ENCODE measurements at places on chromosomes 1 and 21.

DNA sequence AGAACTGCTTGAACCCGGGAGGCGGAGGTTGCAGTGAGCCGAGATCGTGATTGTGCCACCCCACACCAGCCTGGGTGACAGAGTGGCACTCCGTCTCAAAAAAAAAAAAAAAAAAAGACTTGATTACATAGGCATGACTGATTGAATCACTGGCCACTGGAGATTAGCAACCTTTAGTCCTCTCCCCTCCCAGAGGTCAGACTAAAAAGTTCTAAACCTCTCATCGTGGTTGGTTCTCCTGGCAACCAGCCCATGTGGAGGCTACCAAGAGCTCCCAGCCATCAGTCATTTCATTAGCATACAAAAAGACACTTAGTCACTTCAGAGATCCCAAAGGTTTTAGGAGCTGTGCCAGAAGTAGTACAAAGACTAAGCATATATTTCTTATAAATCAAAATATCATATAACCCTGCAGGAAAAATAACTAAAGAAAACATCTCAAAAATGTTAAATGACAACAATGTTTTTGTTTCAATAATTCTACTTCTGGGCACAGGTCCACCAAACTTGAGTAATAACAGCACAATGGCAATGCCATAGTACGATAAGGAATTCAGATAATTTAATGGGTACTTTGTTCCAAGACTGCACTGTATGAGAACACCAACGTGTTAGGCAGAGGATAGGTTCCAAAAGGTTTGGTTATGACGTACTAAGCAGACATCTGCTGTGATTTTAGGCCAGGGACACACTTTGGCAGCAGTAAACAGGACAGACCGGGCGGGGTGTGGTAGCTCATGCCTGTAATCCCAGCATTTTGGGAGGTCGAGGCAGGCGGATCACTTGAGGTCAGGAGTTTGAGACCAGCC, 18.1 kb downstream of the USP48 start:
- no peak for DNase-seq

DNA sequence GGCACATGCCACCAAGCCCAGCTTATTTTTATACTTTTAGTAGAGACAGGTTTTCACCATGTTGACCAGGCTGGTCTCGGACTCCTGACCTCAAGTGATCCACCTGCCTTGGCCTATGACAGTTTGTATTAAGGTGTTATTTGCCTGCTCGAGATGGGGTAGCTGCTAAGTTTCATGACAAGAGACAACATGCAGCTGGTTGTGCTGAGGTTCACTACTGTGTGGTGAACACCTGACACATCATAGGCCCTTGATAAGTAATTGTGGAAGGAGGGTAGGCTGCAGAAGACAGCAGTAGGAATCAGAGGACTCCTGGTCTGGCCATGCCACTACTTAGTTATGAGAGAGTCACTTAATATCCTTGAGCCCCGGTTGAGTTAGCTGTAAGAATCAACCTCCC, 46.2 kb downstream of the PLPP3 start:
- no peak for DNase-seq

- no peak for DNase-seq
These were observed 35.5 kb upstream of the RABGAP1L start for GRCh38 chr1:174123843-174124242.

GRCh38 chr21:34916446-34916845, 132.7 kb downstream of the RUNX1 start:
- no peak for DNase-seq

DNA sequence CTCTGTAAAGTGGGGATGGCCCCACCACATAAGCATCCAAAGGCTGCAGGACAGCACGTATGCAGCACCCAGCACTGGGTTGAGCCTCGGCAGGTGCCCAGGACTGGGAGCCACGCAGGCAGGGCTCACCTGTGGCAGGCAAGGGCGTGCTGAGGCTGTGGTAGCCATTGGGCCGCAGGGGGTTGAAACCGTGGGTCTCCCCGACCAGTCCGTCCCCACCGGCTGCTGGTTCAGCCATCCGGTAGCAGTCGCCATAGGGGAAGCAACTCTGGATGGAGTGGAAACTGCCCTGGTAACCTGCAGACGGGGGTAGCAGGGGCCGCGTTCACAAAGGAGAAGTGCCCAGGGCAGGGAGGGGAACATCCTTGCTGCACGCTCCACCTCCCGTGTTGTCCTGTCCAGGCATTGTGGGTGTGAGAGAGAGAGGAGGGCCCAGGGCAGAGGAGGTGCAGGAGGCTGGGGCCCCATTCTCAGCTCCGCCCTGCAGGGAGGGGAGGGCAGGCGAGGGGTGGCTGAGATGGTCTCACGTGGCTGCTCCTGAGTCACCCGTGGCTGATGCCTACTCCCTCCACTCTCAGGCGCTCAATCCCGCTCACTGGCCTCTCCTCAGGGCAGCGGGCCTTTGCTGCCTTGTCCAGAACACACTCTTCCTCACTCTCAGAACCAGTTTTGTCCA, 49.9 kb downstream of the DMRTB1 start:
- DNase-seq = no peak

DNA sequence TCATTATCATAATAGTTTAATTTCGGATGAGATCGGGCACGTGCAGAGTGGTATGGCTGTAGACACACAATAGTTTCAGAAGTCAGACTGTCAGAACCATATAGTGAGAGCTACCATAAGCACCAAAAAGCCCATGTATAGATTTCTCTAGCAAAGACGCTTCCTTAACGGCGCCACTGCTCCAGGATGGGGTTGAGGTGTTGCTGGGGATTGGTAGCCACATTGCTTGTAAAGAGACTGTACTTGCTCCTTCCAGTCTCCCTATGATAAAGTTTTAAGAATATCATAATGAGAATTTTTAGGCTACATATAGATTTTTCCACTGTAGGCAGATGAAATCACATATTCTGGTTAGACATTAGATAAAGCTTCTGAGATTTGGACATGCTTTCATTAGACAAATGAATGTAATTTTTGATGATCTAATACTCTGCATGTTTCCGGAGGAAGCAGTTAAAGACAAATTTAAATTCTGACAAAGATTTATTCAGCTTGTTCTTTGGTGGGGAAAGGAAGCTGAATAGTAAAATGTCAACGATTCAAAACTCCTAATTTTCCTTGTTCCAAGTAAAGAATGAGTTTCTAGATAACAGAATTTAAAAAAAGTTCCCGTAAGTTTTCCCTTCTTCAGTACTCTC, 77.7 kb downstream of the MAP3K7CL start:
- DNase-seq = no peak
